ENCODE measurements at places on chromosomes 1 and 21.

DNA sequence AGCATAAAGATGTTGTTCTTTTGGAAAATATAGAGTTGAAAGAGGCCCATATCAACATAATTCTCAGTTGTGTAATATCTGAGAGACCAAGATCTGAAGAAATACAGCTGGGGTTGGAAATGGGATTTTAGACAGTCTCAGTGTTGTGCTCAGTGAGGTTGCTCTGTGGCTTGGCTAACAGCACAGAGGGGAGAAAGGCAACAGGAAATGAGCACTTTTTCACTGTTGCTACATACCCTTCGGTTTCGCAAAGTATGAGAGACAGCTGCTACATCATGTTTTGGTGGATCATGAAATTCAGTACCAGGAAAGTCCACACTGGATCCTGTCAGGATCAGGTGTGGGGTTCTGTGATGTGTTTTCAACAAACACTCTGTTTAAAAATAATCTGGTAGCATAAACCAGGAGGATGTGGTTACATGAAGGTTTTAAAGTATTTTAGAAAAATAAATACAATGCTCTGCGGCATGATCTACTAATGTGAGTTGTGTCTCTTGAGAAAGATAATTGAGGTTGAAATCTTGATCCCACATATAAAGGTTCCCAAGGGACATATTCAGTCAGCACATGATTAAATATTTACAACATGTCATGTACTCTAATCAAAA, 7.0 kb upstream of the GPR88 start:
- DNase-seq, result no peak

- DNase-seq, result no peak
Observed at GRCh38 chr21:33041981-33042380, 16.2 kb downstream of the OLIG2 start.

GRCh38 chr1:231606712-231607111, 19.9 kb upstream of the DISC1 start:
- no peak for DNase-seq

GRCh38 chr1:202578001-202578504, 132.2 kb downstream of the SYT2 start:
- DNase-seq, result no peak

- no peak for DNase-seq
Observed at GRCh38 chr1:22470227-22470626, 18.6 kb downstream of the ZBTB40 start.
